ENCODE measurements at places on chromosomes 2 and 18. TPM values are rescaled to one million over a fixed set of nuclear protein-coding genes. Genes with fewer than 3 reads are reported as not detected.

WNT6 gene
- total RNA-seq, result 0.13 TPM

ITGB6 gene
- total RNA-seq, result 1.3 TPM

FASTKD1 gene
- total RNA-seq, result 24.9 TPM

NDUFB3 gene
- total RNA-seq, result 134 TPM
